Pons (tissue), 1 donor: ENCODE measurements at places on chromosomes 7 and 10.

DNA sequence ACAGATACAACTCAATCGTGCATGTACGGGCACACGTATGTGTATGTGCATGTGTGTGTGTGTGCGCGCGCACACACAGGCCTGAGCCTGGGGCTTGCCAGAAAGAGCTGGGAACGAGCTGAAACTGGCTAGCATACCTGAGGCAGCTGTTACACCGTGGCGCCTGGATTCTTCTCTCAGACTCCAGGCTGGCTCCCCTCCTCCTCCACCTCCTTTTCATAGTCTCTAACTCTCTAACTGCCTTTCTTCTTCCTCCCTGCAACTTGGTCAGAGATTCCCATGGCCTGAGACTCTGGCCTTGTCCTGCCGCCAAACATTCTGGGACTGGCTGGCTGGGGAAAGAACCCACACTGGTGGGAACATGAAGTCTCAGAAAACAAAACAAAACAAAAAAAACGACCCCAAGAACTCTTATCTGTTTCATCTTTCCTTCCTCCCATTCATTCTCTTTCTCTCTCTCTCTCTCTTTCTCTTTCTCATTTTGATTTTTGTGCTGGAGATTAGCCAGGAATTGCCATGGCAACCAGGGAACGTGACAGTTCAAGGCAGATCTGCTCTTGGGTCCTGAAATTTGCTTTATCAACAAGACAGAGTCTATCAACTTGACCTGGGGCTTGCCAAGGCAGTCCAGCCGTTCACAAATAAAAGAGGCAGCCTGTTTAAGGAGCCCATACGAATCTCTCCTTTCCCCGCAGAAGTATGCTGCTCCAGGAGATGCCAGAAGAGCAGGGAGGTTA is 76.8 kb upstream of the SEM1 start:
- DNase-seq, result no peak

GRCh38 chr7:88169717-88170320 is 50.0 kb downstream of the SRI start:
- DNase-seq, result peak; percentile 70

- no peak for DNase-seq
These were observed 44.3 kb upstream of the MSMB start for GRCh38 chr10:46090258-46090812.

DNA sequence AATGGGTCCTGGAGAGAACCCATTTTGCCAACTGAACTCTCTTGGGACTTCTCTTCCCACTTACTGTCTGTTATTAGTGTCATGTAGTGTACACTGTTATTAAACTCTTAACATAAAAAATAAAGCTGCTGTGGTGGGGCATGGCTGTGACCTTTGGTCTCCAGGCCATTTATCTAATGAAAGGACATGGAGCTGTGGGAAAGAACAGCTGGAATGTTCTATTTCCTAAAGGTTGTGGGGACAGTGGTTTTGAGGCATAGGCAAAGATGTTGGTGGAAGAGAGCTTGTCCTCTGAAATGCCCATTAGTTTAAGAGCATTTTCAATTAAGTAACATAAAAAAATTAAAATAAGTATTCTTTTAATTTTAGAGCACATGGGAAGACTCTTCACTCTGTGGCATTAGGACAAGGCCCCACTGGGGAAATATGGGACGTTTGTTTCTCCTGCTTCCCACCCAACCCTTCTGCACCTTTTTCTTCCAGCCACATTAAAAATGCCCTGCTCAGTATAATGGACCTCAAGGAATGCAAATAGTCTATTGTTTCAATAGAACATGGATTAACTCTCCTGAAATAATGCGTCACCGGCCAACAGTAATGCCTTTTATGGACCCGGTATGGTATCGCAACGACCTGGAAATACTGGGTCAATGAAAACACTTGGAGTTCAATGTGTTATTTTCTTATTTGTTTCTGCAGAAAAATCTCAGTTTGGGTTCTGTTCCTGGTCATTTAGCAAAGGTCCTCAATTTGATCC is 149.6 kb downstream of the BUB3 start:
- no peak for DNase-seq

DNA sequence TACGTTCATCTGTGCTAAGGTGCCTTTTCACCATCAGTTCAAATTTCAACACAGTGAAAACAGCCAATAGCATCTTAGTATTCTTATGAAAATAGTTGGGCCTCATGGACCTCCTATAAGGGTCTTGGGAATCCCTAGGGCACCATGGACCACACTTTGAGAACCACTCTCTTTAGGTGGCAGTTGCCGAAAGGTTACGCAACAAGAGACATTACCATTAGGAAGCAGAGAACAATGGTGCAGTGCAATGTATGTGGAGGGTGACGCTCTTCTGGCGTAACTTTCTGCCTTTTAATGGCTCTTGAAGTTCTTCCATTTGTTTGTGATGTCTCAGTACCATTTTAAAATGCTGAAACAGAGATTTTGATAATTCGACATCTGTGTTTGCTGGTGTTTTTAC is 131.1 kb downstream of the CNNM2 start:
- no peak for DNase-seq

DNA sequence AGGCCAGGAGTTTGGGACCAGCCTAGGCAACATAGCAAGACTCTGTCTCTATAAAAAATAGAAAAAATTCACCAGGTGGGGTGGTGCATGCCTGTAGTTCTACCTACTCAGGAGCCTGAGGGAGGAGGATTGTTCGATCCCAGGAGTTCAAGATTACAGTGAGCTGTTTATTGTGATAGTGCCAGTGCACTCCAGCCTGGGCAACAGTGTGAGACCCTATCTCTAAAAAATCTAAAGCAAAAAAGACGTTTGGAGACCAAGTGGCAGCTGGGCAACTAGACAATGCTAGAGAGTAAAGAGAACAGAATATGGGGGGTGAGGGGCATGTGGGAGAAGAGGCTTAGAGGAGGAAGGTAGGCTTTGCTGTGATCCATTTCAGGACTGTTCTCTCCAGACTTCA is 1.4 kb downstream of the PDSS1 start:
- DNase-seq, result no peak

DNA sequence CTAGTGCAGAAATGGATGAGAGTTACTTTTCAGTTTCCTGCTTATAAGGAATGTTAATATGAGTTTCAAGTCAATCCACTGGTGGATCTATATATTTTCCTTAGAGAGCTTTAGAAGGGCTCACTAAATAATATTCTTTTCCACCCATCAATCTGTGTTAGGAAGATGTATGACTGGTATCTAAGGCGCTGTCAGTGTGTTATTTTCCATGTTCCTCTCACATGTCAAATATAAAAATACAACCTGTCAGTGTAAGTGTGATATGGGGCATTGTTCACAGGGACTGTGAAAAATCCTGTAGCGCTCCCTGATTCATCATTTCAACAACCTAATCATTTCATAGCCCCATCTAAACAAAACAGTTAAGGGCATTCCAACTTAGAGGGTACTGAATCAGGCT is 203.1 kb downstream of the TMEM26 start:
- DNase-seq, result no peak

DNA sequence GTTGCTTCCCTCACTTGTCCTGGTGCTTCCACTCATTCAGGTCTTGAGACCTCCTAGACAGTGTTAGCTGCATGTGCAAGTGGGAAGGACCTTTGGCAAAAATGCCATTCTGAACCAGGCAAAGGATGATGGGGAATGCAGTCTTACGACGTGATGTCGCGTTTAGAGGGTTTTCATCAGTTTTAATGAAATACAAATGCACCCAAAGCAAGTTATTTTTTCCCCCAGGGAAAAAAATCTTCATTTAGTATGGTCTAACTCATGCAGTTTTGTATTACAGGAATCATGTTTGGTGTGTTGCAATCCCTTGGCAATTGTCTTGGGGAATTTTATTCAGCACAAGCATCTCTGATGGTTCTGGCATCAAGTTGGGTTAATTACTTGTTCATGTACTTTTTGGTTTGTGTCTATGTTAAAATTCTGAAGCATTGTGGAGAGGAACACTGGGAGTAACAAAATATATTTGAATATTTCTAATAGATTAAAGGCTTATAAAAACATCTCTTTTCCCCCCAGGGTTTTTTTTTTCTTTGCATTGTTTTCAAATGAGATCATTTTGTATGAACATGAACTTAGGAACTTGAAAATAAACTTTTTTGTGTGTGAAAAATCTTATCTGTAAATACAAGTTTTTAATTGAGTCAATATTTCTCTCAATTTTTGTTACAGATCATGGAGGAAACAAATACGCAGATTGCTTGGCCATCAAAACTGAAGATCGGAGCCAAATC is 188.9 kb downstream of the BICC1 start:
- DNase-seq, result no peak

GRCh38 chr10:13117841-13118783 is 18.1 kb downstream of the OPTN start:
- peak; percentile 73 for DNase-seq

DNA sequence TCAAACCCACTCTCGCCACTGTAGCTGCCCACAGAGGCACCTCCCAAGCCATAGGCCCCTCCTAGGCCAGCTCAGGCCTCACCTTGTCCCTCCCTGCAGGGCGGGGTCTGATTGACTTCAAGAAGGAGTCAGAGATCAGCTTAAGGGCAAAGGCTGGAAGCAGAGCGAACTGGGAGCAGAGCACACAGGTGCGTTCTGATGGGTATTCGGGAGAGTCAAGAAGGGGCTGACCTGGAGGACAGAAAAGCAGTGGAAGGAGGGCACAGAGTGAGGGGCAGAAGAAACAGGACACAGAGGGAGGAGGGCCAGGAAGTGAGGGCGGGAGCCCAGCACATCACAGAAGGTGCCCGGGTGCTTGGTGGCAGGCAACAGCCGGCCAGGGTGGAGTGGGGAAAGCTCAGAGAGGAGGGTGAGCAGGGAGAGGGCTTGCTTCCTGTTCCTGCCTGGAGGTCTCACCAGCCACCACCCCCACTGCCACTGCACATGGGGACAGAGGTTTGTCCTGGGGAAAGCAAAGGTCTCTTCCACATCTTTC is at the start of gene AOC1:
TSS of gene AOC1 (plus strand) at position 147 of the 535 bp plus-strand sequence. CDS start 3,954 bp downstream, outside the sequence.
- no peak for DNase-seq

DNA sequence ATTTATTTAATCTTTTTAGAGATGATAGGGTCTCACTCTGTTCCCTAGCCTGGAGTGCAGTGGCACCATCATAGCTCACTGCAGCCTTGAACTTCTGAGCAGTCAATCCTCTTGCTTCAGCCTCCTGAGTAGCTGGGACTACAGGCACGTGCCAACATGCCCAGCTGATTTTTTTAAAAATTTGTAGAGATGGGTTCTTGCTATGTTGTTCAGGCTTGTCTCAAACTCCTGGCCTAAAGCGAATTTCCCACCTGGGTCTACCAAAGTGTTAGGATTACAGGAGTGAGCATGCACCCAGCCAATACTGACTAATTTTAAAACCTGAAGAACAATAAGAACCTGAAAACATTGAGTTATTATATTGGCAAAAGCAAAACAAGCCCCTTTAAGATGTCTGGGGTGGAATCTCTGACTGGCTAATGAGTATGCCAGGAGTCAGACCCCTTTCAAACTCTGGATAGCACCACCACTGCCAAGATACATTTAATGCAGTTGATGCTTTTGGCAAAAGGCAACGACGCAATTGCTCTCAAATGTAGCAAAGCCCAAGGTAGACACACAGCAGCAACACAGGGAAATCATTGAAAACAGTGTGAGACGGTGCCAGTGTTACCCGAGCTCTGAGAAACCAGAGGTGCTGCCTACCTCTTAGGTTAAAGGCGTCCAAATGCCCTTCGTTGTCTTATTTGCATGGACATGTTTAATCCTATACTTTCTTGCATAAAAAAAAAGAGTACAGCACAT is 40.7 kb upstream of the TOMM7 start:
- no peak for DNase-seq

- DNase-seq, result peak; percentile 73
These were observed 1.2 kb upstream of the SDHAF3 start for GRCh38 chr7:97116308-97116707.

GRCh38 chr10:97584060-97584797 is at the start of gene HOGA1:
TSS of gene HOGA1 (plus strand) at chr10:97584389. CDS start at chr10:97584704, 315 bp downstream.
- peak; percentile 97 for DNase-seq

DNA sequence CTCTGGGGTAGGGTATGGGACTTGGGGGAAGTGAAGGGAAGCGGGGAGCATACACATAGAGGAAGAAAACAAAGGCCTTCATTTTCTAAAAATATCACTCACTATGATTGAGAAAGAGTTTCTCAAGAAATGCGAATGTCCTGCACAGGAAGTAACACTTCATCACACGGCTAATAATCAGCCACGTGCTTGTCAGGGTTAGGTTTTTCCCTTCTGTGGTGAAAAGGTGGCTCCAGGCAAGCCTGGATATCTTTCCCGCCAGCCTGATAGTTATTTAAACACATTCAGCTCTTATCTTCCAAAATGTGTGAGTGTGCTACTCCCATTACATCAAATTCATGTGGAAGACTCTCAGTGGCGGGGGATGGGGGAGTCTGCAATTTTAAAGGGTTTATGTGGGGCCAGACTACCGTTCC is 166.4 kb upstream of the ADO start:
- peak; percentile 64 for DNase-seq

DNA sequence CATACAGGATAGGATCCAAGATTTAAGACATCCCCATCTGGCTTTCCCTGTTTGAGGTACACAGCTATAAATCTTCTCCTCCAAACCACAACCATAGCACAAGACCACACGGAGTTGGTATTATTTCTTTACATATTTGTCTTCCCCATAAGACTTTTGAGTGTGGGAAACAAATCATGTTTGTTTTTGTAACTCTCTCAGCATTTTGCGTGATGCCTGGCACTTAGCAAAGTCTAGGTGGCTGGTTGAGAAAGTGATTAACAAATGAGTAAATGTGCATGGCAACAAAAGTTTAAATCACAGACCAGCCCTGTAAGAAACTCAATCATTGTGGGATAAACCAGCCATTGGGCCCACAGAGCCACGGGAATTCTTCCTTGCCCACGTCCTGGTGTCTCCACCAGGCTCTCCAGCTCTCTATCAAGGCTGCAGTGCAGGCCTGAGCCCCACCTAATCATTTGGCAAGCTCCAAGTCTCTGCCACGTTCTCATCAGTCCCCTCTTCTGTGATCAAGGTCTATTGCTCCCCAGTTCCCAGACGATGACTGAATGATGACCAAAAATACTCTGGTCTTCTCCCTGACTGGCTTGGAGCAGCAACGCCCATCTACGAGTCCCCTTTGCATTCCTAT is 317.8 kb downstream of the TNS3 start:
- no peak for DNase-seq

DNA sequence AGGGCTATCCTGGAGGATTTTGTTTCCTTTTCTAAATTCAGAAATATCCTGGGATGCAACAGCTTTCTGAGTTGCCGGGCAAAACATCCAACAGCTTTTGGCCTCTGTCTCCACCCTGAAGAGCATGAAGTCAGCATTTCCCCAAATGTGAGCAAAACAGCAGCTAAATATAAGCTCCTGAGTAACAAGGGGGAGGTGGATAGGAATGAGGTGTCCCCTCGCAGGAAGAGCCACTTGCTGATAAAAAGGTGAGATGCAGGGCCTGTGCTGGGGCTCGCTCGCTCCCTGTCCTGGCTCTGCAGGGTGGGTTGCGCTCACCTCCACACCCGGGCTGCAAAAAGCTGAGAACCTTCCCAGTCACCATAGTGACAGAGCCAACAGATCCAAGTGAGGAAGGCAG is 264.3 kb downstream of the ZEB1 start:
- DNase-seq, result no peak

- DNase-seq, result peak; percentile 20
These were observed 27.9 kb downstream of the BAIAP2L1 start for GRCh38 chr7:98372993-98373392.

- no peak for DNase-seq
These were observed 946 bp upstream of the RASGEF1A start for GRCh38 chr10:43267811-43268210.

GRCh38 chr10:82266438-82266837 is 391.4 kb downstream of the NRG3 start:
- no peak for DNase-seq
